Mucosa of descending colon (tissue), 3 donors: ENCODE measurements at places on chromosomes 6 and 20. TPM values are rescaled to one million over a fixed set of nuclear protein-coding genes. Genes with fewer than 3 reads are reported as not detected.

Gene TCP1
- 205 TPM for total RNA-seq

Gene TTLL9
- not detected for total RNA-seq

Gene COL9A1
- total RNA-seq: 0.32 TPM

Gene SCUBE3
- 0.14 TPM for total RNA-seq

Gene PPIL1
- 10.5 TPM for total RNA-seq

Gene SLC26A8
- 1.0 TPM for total RNA-seq

Gene RAB44
- 0.32 TPM for total RNA-seq

Gene MED20
- total RNA-seq: 21.2 TPM

Gene THBD
- 5.9 TPM for total RNA-seq

Gene PRR18
- not detected for total RNA-seq

Gene CDSN
- total RNA-seq: not detected

DNA sequence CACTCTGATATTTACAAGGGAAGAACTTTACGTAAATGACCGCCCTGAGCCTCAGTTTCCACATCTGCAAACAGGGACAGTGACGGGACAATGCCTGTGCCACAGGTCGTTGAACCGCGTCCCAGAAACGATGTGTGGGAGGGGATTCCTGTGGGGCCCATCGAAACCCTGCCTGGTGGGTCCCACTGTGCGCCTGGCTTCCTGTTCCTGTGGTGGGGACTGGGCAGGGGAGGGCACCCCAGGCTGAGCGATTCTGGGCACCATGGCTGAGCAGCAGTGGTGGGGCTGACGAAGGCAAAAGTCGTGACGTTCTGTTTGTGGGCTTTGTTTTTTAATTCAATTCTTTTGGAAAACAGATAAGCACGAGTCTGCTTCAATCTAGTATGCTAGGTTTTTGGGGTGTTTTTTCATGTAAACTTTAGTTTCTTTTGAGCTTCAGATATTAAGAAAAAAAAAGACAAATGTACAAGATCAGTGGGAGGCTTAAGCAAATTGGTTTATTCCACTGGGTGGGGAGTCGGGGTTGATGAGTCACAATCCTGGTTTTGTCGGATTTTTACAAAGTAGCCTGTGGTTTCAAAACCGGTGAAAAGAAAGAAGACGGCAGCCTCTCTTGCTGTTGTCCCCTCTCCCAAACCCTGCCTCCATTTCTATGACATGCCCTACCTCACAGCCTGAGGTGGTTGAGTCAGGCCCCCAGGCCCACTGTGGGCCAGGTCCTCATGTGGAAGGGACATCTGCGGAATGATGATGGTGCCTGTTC is 40.4 kb downstream of the GNAS-AS1 start:
- DNase-seq: no peak

DNA sequence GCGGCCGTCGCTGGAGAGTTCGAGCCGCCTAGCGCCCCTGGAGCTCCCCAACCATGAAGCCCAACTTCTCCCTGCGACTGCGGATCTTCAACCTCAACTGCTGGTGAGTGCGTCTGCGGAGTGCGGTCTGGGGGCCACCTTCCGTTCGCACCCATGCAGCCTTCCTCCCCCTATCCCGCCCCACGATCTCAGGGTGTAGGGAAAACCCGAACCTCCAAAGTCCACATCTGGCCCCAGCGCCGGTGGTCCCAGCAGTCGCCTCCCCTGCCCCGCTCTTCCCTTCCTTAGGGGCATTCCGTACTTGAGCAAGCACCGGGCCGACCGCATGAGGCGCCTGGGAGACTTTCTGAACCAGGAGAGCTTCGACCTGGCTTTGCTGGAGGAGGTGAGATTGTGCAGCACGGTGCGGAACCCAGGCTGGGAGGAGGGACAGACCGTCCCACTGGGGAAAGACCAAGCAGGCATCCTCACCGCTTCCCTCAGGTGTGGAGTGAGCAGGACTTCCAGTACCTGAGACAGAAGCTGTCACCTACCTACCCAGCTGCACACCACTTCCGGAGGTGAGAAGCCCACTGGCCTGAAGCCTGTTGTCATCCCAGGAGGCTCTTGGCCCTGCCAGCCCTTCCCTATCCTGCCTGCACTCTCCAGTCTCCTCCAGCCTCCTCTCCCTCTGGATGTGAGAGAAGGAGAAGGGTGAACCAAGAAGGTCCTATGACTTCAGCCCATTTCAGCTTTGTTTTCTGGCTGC is 719 bp downstream of the SMPD2 start:
- peak; percentile 66 for DNase-seq

- DNase-seq: no peak
These were observed 249.1 kb upstream of the PREP start for GRCh38 chr6:105651969-105652368.

- DNase-seq: no peak
These were observed 60.7 kb upstream of the CDKAL1 start for GRCh38 chr6:20473518-20473917.

- DNase-seq: peak; percentile 84
These were observed 18.6 kb downstream of the ANKRD60 start for GRCh38 chr20:58209652-58210397.

GRCh38 chr6:84867521-84867920 is 103.1 kb upstream of the TBX18 start:
- no peak for DNase-seq

GRCh38 chr6:155694419-155694790 is 238.8 kb upstream of the NOX3 start:
- DNase-seq: no peak

- no peak for DNase-seq
These were observed 39.9 kb upstream of the BEND6 start for GRCh38 chr6:56914798-56915658.

GRCh38 chr20:22368235-22368634 is 216.1 kb downstream of the FOXA2 start:
- DNase-seq: no peak

DNA sequence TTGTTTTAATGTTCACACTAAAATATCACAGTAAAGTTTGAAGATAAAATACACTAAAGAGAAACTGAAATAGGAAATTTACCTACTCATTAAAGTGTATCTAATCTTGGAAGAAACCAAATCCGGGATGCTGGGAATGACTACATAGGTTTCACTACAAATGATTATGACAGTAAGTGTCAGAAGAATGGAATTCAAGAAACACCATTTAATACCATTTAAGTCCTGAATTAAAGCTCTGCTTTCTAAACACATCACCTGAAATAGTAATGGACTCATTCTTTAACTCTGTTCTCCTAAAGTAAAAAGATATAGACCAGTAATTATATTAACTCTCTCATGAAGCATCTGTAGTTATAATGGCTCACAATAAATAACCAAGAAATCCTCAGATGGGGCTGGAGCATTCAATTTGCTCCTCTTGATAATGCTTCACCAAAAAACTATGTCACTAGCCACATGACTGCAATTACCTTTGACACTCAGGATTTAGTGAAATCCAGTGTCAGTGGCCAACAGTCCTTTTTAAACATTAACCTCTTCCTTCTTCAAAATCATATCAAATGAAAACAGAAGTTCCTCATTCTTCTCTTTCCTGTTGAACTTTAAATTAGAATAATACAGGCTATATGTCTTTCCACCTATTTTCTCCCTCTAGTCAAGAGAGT is 41.4 kb downstream of the MAP7 start:
- DNase-seq: no peak

GRCh38 chr6:137876547-137876946 is 9.5 kb downstream of the TNFAIP3 start:
- no peak for DNase-seq

DNA sequence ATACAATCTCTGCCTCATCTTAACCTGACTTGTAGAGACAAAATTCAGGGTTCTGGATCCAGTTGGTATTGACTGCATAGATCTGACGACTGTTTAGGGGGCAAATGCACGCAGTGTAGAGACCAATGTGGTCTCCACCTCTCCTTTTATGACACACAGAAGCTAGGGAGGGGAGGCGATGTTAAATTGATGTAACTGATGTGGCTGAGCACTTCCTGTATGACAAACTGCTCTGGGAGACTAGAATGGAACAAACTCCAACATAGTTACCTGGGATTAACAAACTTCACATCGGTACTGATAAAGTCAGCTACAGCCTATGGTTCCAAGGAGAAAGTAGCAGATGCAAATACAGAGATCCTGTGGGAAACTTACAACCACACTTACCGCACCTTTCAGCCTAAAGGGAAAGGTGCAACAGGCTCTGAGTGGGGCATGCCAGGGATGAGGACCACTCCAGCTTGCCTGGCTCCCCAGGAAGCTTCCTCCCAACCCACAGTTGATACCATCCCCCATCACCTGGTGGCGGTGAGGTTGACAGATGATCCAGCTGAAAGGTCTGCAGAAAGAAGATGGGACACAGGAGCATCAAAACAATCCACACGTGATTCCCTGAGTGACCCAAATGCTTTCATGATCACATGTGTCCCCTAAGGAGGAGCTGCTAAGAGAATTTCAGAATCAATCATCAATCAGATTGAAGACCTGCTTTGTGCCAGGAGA is 60.6 kb upstream of the MRPS10 start:
- DNase-seq: no peak

- DNase-seq: no peak
These were observed 39.5 kb downstream of the ELOVL5 start for GRCh38 chr6:53309059-53309900.

DNA sequence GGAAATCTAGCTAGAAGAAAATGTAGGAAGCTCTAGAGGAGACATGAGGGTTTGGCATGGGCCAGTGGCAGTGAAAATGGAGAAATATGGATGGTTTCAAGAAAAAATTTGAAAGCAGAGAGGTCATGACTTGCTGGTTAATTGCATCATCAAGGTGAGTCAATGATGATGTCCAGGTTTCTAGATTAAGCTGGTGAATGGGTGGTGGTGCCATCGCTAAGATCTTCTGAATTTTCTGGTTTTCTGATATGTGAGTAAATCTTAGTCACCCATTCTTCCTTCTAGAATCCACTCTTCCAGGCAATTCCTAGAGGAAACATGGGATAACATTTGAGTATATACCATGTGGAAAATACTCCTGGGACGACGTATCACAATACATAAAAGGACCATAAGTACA is 25.0 kb downstream of the SH3BGRL2 start:
- no peak for DNase-seq

- DNase-seq: no peak
These were observed 20.2 kb upstream of the NR2E1 start for GRCh38 chr6:108145639-108146038.

GRCh38 chr6:81838031-81838430 is 85.5 kb upstream of the TENT5A start:
- DNase-seq: no peak

DNA sequence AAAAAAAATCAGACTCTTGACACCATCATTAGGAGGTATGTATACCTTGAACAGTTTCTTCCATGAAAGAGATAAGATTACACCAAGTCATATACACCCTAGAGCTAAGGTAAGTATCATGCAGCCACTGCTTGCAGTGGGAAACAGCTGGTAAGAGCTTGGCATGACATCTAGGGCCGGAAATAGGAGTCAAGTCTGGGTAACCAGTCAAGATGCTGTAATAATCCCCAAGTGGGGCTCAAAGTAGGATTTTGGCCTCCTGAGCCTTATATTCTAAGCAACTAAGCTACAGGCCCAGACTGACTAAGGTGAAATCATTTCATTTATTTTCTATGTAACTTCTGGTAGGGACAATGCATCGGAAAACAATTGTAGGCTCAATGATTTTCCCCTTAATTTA is 23.9 kb downstream of the TRERF1 start:
- DNase-seq: no peak

DNA sequence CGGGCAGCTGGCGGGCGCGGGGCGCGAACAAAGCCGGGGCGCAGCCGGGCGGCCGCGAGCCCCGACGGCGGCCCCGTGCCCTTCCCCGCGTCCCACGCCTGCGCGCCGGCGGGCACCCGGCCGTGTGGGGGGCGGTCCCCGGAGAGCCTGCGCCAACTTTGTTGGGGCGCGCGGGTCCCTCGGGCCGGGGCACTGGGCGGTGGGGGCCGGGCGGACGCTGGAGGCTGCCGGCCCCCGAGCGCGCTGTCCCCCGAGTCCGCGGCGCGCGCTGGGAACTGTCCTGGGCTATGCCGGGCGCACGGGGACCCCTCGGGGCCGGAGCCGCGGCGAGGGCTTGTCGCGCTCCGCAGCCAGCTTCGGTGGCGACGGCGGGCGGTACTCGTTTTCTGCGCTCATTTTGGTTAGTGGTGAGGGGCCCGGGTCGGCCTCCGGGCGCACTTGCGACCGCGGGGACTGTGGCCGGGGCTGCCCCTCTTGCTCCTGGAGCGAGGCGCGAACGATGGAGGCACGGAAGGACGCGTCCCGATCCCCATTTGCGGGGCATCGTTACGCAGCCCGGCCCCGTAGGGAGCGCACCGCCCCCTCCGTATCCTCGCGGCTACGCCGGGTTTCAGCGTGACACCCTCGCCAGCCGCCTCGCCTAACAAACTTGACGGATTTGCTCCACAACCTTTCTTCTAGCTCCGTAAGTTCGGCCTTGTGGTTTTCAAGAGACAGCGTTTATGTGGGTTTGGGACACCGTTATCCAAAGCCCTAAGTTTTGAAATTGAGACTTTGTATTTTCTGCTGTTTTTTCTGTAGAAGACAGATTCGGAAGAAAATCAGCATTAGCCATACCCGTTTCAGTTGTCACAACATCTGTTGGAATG is 622 bp downstream of the SS18L1 start:
- peak; percentile 80 for DNase-seq

GRCh38 chr6:130559166-130559565 is 193.3 kb downstream of the TMEM200A start:
- no peak for DNase-seq

DNA sequence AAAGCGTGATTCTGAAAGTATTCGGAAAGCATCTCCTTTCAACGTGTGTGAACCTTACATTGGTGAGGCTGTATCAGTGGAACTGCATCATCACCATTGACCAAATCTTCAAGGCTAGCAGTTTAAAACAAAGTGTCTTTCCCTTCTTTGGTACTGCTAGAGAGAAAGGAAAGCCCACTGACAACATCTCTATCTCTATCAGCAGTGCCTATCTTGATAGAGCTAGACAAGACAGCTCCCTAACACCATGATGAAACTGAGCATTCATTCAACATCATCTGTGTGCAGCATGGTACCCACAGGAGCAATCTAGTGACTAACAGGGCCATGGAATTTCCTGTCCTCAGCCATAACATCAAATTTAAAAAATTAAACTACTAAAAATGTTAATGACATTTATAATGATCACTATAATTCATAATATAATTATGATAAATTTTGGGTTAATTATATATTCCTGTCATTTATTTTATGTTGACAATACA is 31.5 kb upstream of the EDN1 start:
- no peak for DNase-seq

GRCh38 chr6:96211341-96211740 is 195.6 kb downstream of the FUT9 start:
- no peak for DNase-seq

- DNase-seq: peak; percentile 41
These were observed 773 bp upstream of the AHI1 start for GRCh38 chr6:135498185-135498841.

- DNase-seq: no peak
These were observed 114.7 kb upstream of the ZNF217 start for GRCh38 chr20:53708129-53708968.

GRCh38 chr6:34829137-34829536 is 37.3 kb downstream of the BLTP3A start:
- DNase-seq: no peak

- DNase-seq: peak; percentile 36
These were observed 72.2 kb downstream of the RIN2 start for GRCh38 chr20:19830211-19830785.
